COLO829 (cell line): ENCODE measurements at places on chromosomes 13 and 19.

- no peak for DNase-seq
Observed at GRCh38 chr13:91400063-91400399, 1.6 kb downstream of the GPC5 start.

- DNase-seq, result peak; percentile 74
Observed at GRCh38 chr19:12847159-12848139, 9.1 kb downstream of the MAST1 start.

DNA sequence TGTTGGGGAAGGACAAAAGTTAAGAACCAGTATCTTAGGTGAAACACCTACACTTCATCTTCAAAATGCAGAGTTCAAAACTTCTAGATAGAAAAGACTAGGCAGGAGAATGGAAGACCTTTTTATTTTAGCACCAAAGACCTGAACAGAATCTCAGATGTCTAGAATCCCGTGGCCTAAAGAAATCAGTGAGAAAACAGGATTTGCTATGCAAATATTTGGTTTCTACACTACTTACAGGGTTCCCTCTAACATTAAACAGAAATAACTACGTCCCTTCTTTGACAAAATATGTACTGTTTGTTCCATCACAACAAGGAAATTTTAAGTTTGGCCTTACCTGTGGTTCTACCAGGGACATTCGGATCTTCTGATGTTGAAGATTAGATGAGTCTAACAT lies 21.5 kb downstream of the DIS3 start:
- DNase-seq, result no peak

DNA sequence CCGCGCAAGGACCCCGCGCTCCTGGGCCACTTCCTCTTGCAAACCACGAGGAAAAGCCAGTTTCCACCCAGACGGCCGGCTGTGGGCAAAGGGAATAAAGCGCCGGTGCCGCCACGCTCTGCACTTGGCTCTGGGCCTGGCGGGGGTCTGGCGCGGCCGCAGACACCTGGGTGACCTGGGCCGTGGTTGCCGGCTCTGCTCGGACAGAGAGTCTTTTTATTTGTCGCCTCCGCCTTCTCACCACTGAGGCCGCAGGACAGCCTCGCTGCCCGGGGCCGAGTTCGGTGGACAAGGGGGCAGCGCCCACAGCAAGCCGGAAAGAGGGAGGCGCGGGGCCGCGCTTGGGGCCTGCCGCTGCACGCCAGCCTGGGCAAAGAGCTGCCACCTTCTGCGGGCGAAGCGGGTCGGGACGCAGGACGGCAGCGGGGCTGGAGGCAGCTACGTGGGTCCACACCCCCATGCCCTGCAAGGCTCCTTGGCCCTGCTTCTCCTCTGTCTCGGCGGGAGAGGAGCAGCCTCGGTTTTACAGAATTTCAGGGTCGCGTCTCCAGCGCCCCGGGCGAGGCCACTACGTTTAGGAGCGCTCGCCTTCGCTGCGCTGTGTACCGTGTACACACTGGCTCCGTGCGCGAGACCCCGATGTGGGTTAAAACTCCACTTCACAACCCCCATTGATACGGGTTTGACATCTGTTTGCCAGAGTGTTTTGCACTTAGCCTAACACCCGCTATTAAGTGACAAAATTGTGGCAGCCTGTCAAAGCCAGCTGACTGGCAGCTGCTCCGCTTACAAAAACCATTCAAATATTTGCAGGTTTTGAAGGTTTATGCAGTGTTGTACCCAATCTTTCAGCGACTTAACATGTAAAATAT lies 13.0 kb upstream of the SOX1 start:
- DNase-seq, result no peak

DNA sequence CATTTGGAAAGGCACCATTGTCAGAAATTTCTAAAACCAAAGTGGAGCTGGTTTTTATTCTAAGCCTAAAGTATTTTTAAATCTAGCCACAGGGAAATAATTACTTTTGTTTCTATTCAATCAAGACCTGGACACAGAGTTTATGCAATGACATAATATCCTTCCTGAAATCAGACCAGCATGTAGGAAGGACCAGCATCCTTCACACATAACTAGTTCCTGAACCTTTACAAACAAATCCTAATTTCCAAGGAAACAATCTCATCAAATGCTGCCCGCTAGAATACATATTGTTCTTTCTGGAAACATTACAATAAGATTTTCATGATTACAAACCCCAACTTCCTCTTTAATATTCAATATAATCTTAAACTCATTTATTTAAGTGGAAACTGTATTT lies 1.5 kb downstream of the STARD13 start:
- DNase-seq, result no peak

- DNase-seq, result no peak
Observed at GRCh38 chr19:1864480-1865171, 1.2 kb upstream of the KLF16 start.

- no peak for DNase-seq
Observed at GRCh38 chr13:108168929-108169328, 46.4 kb downstream of the LIG4 start.

DNA sequence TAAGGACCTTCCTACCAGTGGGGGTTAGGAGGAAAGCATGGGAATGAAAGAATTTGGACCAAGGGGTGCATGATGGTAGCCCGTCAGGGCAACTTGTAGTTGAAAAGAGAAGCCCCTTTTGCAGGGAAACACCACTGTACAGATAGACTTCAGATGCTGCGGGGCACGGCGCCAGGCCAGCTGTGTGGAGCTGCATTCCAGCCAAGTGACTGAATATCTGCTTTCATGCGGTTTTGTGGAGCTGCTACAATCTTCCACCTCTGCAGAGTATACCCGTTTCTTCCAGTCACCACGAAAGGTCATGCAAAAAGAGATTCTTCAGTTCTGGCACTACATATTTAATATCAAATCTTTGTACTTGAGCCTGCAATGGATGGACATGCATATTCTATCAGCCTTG lies 104.7 kb downstream of the RGCC start:
- DNase-seq, result peak; percentile 40

- no peak for DNase-seq
Observed at GRCh38 chr13:37632294-37632693, 33.7 kb upstream of the POSTN start.

- peak; percentile 25 for DNase-seq
Observed at GRCh38 chr19:6828698-6829633, 56.5 kb downstream of the VAV1 start.

- no peak for DNase-seq
Observed at GRCh38 chr13:39038569-39039030, 344 bp downstream of the NHLRC3 start.

GRCh38 chr13:99015606-99016490 lies 38.0 kb upstream of the DOCK9 start:
- DNase-seq, result no peak

DNA sequence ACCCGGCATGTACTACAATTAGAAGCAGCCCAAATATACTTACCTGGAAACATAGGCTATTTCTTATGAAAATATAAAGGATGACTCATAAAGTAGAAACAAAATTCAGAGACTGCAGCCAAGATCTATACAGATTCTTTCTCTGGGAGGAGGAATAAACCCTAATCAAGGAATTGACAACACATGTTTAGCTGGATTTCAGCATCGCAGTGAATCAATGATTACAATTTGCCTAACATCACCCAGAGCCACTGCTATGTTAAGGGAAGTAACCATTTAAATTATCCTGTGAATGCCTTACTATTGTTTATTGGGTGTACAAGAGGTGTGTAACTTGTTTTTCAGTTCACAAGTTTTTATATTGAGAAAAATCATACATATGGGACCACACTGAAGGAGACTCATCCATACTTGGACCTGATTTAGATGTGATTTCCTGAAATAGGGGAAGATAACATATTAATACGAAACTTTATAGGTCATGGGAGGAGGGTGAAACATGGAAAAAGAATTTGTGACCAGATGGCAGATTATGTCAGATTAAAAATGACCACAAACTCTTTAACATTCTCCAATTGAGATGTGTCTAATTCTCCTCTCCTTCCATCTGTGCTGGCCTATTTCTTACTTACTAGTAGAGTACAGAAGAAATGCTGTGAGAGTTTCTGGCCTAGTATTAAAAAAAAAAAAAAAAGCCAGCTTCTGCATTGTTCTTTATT lies 1168.4 kb downstream of the SLITRK1 start:
- DNase-seq, result no peak

- no peak for DNase-seq
Observed at GRCh38 chr19:34669305-34669704, 7.7 kb downstream of the SCGB2B2 start.

GRCh38 chr19:35015954-35016351 lies 14.3 kb upstream of the SCN1B start:
- no peak for DNase-seq

GRCh38 chr13:28058866-28059613 lies 41.3 kb downstream of the FLT3 start:
- peak; percentile 37 for DNase-seq

- DNase-seq, result no peak
Observed at GRCh38 chr13:98401934-98402333, 175.0 kb downstream of the STK24 start.

GRCh38 chr19:29079356-29080032 lies 133.5 kb downstream of the UQCRFS1 start:
- DNase-seq, result no peak

- no peak for DNase-seq
Observed at GRCh38 chr19:45164577-45165335, 4.0 kb upstream of the NKPD1 start.

GRCh38 chr13:101424381-101425155 lies 8.3 kb upstream of the NALCN start:
- DNase-seq, result peak; percentile 86

- no peak for DNase-seq
Observed at GRCh38 chr19:51610576-51610975, 19.6 kb downstream of the SIGLEC5 start.

DNA sequence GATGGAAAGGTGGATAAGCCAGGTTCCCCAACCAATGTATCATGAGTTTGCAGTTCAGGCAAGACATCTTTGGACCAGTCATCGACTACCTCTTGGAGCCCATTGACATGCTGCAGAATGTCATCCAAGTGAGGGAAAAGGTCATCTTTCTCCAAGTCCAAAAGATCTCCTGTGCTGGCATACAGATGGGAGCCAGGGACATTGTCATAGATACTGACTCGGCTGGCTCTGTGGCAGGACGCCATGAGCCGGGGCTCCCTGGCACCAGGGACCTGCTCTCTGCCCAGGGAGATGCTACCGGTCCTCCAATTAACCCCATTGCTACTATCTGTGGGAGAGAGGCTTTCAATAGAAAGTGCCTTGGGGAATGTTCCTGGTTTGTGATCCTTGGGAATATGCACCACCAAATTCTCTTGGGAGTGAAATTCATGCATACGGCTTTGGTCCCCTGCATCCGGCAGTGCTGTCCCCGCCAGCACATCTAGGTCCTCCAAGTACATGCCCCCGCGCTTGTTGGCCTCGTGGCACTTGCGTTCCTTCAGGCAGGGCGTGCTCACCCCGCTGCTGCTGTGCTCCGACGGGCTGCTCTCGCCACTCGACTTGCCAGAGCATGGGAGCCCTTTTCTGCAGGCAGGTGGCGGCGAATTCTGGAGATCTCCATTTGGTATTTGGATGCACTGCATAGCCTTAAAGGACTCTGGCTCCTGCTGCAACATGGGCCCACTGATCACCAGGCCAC lies 113.0 kb downstream of the KL start:
- DNase-seq, result no peak

DNA sequence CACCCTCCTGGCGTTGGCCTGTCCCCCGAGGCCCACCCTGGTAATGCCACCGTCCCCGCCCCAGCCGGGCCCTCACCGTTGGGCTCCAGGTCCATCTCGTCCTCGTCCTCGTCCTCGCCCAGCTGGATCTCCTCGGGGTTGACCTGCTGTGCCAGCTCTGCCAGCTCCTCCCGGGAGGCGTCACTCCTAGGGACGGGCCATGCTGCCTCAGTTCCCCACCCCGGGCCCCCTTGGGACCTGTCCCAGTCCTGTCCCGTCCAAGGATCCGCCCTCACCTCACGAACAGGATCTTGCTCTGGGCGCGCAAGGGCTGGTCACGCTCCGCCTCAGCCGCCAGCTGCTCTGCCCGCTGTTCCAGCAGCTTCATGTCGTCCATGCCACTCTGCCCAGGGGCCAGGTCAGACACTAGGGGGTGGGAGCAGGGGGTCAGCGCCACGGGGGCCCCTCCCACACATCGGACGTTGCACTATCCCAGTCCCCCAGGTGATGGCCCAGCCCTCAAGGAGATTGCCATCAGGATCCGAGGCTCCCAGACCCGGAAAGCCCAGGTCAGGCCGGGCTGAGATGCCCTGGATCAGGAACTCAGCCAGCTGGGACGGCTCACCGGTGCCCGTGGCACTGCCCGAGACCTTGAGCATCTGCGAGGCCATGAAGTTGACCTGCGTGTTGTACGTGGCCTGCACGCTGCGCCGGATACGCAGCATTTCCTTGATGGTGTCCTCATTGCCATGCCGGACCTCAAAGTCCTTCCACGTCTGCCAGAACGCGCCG lies 9.5 kb downstream of the XAB2 start:
- DNase-seq, result no peak

DNA sequence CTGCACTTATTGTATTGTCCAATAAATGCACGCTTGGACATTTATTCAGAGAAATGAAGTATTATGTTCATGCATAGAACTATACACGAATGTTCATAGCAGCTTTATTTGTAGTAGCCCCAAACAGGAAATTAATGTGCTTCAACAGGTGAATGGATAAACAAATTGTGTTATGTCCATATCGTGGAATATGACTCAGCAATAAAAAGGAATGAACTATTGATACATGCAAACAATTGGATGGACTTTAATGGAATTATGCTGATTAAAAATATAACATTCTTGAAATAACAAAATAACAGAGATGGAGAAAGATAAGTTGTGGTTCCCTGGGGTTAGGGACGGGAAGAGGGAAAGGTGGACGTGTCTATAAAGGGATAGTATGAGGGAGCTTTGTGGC lies 65.9 kb downstream of the GPC5 start:
- DNase-seq, result no peak

DNA sequence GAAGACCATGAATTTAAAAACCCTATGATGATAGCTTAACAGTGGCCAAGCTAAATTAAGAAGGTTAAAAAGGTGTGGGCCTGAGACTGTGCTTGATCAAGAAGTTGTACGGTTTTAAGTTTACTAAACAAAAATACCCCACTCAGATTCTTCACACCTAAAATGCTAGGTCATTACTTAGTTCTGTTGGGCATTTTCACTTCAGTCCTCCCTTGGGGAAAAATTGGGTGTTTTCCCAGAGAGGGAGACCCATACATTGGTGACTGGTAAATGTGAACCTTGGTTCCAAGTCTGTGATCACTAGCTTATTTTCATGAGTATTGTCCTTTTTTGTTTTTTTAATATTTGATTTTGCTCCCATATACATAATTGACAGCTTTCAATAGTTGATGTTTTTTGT lies 44.4 kb downstream of the MTUS2 start:
- DNase-seq, result no peak

GRCh38 chr13:33230178-33230881 lies 55.2 kb downstream of the STARD13 start:
- DNase-seq, result peak; percentile 32
